ENCODE measurements at places on chromosomes 16 and 17. TPM values are rescaled to one million over a fixed set of nuclear protein-coding genes. Genes with fewer than 3 reads are reported as not detected.

The KRTAP3-1 gene
- not detected for total RNA-seq

The TEX19 gene
- total RNA-seq = not detected

The CCL5 gene
- 4.2 TPM for total RNA-seq

The CACNG4 gene
- not detected for total RNA-seq

The ZNF276 gene
- 12.2 TPM for total RNA-seq

The BAHCC1 gene
- total RNA-seq = 8.6 TPM

The ACSM2A gene
- total RNA-seq = not detected

The ENPP7 gene
- total RNA-seq = not detected

The SULT1A1 gene
- 15.5 TPM for total RNA-seq

DNA sequence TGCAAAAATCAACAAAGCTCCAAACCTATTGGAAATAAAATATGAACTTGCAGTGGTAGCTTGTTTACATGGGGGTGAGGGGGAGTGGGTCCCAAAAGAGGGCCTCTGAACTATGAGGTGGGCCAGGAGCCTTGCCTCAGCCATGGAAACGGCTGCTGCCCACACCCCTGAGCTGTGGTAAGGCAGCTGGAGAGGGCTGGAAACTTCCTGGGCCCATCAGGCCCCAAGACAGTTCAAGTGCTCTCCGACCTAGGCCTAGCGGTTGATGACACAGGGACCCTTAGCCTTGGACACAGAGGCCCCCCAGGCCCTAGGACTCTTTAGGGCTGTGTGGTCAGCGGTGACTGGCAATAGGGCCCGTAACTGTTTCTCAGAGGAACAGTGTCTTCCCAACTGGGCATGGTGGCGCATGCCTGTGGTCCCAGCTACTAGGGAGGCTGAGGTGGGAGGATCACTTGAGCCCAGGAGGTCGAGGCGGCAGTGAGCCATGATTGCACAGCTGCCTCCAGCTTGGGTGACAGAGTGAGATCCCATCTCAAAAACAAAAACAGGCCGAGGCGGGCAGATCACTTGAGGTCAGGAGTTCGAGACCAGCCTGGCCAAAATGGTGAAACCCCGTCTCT is 18.3 kb downstream of the UNC13D start:
- DNase-seq = no peak

GRCh38 chr16:73126525-73126853 is 78.6 kb upstream of the ZFHX3 start:
- DNase-seq = peak; percentile 56

- peak; percentile 41 for DNase-seq
Measured at GRCh38 chr16:23836404-23837311, 875 bp downstream of the PRKCB start.

GRCh38 chr17:20171741-20172365 is 162.7 kb downstream of the SPECC1 start:
- no peak for DNase-seq

DNA sequence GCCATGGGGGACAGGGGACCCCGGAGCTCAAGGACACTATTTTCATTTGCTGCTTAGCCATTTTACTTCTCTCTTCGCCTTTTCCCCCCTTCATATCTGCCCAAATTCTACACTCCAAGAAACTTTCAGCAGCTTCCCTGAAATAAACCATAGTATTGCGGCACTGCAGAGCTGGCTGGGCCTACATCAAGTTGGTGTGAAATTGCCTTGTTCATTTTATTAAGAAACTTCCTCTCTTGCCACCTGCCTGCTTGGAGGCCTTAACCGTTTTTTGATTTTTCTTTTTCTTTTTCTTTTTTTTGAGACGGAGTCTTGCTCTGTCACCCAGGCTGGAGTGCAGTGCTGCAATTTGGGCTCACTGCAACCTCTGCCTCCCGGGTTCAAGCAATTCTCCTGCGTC is 7.4 kb upstream of the CPNE2 start:
- no peak for DNase-seq

DNA sequence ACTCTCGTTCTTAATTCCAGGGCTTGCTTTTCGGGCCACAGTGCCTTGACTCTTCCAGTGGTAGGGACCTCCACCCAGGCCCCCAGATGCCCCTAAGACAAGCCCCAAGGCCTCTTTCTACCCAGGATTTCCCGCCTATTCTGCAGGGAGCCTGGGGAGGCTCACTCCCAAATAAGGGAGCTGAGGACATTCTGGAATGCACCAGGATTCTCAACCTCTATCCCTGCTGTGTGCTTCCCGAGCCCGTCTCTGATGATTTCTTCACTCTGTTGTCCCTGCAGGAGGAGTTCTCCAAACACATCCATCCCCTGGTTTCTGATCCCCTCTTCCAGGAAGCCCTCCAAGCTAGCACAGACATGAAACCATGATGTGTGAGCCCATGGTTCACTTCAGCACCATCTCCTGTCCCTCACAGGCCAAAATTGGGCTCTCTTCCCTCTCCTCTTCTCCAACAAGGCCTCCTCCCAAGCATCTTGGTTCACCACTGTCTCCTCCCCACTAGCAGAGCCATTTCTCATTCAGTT is 255.9 kb downstream of the KATNIP start:
- no peak for DNase-seq

DNA sequence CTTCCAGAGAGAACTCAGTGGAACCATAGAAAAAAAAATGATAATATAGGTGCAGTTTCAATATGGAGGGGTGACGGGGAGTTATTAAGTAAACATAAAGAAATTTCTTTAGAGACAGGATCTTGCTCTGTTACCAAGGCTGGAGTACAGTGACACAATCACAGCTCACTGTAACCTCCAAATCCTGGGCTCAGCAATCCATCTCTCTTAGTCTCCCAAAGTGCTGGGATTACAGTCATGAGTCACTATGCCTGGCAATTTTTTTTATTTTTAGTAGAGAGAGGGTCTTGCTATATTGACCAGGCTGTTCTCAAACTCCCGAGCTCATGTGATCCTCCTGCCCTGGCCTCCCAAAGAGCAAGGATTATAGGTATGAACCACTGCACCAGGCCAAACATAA is 48.8 kb downstream of the NLRC5 start:
- DNase-seq = no peak

DNA sequence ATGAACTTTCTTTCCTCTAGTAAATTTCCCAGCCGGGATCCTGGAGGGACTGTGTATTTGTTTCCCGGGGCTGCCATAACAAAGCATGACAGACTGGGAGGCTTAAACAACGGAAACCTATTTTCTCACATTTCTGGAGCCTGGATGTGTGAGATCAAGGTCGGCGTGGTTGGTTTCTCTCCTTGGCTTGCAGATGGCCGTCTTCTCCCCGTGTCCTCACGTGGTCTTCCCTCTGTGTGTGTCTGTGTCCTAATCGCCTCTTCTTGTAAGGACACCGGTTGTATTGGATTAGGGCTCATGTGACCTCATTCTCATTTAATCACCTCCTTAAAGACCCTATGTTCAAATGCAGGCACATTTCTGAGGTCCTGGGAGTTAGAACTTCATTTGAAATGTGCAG is 22.0 kb upstream of the USP10 start:
- no peak for DNase-seq

DNA sequence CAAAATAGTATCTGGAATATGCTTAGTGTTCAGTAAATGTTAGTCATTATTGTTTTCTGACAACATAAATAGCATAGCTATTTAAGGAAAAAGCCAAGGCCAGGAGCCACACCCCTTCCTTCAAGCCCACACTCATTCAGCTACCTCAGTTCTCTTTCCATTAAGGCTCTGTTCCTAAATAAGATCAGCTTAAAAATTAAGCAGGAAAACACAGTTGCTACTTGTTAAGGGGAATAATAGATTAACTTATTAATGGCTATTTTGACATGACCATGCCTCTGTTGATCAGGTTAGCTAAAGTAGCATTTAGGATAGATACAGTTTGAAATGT is 158.1 kb downstream of the CHD9 start:
- no peak for DNase-seq

DNA sequence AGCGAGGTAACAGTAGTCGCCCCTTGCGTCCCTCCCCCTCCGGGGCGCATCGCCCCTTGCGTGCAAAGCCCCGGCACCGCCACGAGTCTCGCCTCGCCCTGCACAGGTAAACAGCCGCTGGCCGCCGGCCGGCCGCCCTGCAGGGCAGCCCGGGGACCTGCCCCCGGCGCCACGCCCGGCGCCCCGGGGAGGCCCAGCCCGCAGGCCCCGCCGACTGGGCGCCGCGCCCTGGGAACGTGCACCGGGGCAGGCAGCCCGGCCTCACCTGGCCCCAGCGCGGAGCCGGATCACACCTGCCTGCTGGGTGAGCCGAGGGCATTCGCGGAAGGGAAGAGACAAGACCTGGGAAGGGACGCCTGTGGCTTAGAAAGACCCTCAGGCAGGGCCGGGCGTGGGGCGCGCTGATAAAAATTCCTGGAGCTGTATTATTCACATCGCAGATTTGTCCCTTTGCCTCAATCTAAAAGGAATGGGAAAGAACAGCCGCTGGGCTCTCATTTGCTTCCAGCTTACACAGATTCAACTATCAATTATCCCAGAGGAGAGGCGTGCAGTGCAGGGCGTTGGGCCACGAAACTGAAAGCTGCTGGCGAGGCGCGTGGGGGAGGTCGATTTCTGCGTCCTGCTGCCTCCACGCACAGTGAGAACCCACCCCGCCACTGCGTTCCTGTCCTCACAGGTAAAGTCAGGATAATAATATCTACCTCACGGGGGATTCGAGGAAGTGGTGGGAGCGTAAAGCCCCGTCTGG is 451.9 kb downstream of the SLC39A11 start:
- DNase-seq = no peak

DNA sequence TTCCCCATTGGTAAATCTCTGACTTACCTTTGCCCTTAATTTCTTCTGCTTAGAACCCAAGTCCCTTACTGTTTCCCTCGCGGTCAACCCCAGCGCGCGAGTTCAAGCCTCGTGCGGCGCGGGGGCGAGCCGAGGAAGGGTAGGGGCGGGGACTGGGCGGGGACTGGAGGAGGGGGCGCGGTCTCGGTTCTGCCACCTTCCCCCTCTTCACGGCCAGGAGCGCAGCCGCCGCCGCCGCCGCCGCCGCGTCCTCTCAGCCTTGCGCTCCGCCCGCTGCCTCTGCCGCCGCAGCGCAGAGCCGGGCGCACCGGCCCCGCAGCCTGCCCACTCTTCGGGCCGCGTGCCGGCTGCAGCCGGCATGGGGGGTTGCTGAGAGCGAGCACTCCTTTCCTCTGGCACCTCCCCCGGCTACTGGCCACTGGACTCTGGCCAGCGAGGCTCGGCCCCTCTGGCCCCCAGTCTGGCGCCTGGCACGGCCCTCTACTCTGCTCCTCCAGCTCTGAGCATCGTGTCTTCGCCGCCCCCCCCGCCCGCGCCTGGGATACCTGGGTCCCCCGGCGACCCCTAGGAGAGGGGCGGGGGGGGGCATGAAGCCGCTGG is at the start of gene RAPGEFL1:
Gene RAPGEFL1, plus strand, starts transcription at position 196 of the 600 bp plus-strand sequence. Its CDS starts 392 bp downstream, at position 588.
- DNase-seq = peak; percentile 87

GRCh38 chr17:44797802-44798201 is 32.3 kb downstream of the GJC1 start:
- DNase-seq = no peak

DNA sequence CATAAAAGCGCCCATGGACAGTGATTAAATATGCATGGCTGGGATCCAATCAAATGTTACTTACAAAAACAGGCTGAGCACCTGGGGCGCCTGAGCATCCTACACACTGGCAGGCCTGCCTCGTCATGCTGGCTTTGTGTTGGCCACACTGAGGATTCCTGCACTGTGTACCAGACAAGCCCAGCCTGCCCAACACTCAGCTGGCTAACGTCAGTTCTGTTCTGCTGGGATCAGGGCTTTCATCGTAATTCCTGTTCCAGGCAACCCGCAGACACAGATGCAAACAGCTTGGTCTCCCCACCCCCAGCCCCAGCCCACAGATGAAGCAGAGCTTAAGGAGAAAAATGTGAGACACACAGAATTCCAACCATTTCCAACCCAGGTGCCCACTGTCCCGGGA is 30.7 kb downstream of the PIMREG start:
- DNase-seq = no peak

DNA sequence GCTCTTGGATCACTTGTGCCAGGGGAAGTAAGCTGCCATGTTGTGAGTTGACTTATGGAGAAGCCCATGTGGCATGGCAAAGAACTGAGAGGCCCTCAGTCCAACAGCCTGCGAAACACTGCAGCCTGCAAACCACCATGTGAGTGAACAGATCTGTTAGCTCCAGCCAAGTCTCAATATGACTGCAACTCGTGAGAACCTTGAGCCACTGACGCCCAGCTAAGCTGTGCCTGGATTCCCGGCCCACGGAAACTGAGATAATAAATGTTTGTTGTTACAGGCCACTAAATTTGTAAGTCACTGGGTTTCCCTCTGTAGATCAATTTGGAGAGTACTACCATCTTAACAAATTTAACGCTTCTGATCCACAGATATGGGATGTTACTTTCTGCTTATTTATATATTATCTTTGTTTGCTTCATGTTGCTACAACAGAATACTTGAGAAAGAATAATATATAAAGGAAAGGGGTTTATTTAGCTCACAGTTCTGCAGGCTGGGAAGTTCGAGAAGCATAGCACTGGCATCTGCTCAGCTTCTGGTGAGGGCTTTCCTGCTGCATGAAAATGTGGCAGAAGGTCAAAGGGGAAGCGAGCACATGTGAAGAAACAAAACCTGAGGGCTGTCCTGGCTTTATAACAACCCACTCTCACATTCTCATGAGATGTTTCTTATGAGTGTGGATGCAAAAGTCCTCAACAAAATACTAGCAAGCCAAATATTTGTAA is 29.4 kb upstream of the ATP2A3 start:
- DNase-seq = peak; percentile 13

GRCh38 chr16:68698091-68698490 is 39.0 kb upstream of the CDH1 start:
- no peak for DNase-seq

GRCh38 chr16:85363881-85364280 is 249.2 kb upstream of the GSE1 start:
- DNase-seq = no peak

GRCh38 chr16:52487849-52488457 is 59.0 kb downstream of the TOX3 start:
- no peak for DNase-seq

- DNase-seq = no peak
Measured at GRCh38 chr16:72458035-72458434, 286.1 kb upstream of the PMFBP1 start.

GRCh38 chr16:86063760-86064405 is 164.9 kb downstream of the IRF8 start:
- no peak for DNase-seq

- no peak for DNase-seq
Measured at GRCh38 chr17:44547625-44548267, 9.5 kb upstream of the FZD2 start.

DNA sequence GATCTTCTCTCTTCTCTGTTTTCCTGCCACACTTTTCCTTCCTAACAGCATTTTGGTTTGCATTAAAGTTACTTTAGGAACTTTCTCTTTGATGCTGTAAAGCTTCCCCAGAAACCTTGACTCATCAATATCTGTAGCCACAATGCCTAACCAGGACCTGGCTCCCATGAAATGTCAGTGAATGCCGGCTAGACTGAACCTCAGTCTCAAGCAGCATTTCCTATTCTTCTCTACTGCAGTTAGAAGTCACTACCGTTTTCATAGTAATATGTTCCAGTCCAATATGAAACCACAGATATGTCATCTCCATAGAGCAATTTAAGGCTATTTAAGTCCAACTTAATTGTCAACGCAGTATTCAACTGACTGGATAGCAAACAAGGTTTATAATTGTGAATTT is 28.9 kb downstream of the ITFG1 start:
- no peak for DNase-seq

GRCh38 chr17:4393806-4394205 is 27.3 kb upstream of the UBE2G1 start:
- DNase-seq = no peak

All from left ventricle myocardium superior (tissue), 1 donor.